ENCODE measurements at places on chromosomes 7 and 10.

GRCh38 chr7:73728551-73728950 is 9.1 kb upstream of the STX1A start:
- DNase-seq: no peak

GRCh38 chr10:6399231-6399741 is 180.8 kb downstream of the PRKCQ start:
- peak; percentile 57 for DNase-seq

DNA sequence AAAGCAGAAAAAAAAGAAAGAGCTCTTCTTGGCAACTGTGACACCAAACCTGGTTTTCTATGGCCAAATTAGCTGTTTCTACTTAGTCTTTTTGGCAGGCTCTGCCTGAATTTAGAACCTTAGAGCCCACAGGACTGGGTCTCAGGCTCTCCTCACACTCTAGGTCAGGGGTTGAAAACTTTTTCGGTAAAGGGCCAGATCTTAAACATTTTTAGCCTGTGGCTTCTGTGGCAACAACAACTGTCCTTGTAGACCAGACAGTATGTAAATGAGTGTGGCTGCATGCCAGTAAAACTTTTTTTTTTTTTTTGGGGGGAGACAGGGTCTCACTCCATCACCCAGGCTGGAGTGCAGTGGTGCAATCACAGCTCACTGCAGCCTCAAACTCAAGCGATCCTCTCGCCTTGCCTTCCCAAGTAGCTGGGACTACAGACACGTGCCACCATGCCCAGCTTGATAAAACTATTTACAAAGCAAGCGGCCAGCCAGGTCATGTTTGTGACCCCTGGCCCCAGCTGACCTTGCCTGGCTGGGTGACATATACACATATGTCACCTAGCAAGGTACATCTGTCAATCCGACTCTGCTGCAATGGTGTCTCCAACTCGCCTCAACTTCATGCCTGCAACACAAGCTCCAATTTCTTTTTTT is 17.4 kb downstream of the KPNA7 start:
- no peak for DNase-seq

GRCh38 chr10:7532723-7533498 is 122.1 kb upstream of the SFMBT2 start:
- DNase-seq: no peak

- DNase-seq: peak; percentile 21
Observed at GRCh38 chr7:157502701-157503111, 165.9 kb downstream of the DNAJB6 start.

- DNase-seq: no peak
Observed at GRCh38 chr10:88178758-88179157, 315.3 kb downstream of the PTEN start.

GRCh38 chr7:113394856-113395255 is 276.5 kb upstream of the SMIM30 start:
- peak; percentile 14 for DNase-seq

GRCh38 chr7:75663302-75663907 is 75.3 kb downstream of the HIP1 start:
- no peak for DNase-seq

GRCh38 chr10:116211682-116212081 is 61.3 kb downstream of the GFRA1 start:
- peak; percentile 99 for DNase-seq

DNA sequence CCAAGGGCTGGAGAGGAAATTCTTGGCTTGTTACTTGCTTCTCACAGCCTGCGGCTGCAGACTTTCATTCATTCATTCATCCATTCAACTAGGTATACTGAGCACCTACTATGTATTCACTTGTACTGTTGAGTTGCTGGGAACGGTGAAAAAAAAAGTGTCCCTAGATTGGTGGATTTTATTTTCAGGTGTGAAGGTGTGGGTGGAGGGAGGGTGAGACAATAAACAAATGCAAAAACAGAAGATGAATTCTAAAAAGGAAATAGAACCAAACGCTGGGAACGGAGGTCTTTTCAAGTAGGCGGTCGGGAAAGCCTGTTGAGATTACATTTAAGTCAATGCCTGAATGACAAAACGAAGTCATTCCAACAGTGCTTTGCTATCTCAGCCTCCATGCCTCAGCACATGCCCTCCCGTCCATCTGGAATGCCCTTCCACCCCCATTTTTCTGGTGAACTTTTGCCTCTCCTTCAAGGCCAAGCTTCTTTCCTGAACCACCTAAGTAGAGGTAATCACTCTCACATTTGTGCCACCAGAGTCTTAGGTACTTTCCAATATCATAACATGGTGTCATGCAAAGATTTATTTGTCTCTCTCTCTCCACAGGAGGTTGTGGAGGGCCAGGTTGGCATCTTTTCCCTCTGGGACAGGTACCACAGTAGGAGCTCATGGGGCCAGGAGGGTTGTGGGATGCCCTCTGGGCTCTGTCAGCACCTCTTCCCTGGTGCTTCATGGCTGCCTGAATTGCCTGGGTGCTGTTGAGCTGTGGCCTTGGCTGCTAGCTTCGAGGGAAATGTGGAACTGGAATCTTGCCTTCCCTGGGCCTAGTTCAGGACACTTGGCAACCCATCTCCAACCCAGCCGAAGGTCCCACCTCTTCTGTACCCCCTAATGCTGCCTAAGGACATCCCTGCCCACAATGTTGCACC is 5.5 kb downstream of the NKX2-3 start:
- DNase-seq: no peak

- DNase-seq: no peak
Observed at GRCh38 chr7:815284-816216, 16.7 kb upstream of the SUN1 start.

- DNase-seq: peak; percentile 67
Observed at GRCh38 chr7:29866490-29866930, 60.2 kb downstream of the WIPF3 start.

GRCh38 chr7:64892666-64893309 is 10.3 kb upstream of the ZNF273 start:
- no peak for DNase-seq

DNA sequence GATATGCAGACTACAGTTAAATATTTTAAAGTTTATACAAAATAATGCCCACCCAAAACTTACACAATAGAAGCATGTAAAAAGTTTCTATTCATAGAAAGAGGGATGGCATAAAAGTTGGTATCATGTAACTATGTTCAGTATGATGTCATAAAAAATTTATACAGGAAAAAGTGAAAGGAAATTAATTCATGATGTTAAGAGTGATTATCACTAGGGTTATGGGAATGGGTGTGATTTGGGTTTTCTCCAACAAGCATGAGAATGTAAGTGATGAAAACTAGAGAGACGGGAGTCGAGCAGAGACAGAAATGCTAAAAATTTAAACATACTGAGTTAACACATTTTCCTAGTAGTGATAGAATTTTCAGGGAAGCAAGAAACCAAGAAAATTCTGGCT is 52.7 kb downstream of the GDI2 start:
- DNase-seq: no peak

DNA sequence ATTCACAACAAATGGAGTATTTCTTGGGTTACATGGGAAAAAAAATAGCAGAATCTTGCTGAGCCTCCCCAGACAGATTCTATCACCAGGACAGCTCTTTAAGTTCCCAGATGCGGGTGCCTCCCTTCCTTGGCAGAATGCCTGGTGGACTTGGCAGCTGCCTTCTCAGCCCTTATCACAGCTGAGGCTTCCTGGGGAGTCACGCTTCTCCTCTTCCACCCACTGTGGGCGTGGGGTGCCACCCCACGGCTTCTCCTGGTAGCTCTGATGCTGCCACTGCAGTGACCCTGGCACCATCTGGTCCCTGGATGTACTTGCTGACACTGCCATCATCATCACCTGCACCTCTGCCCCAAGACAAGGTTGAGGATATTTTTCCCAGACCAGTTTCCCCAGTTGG is 16.2 kb upstream of the NME8 start:
- peak; percentile 6 for DNase-seq

- no peak for DNase-seq
Observed at GRCh38 chr7:69364813-69365643, 233.2 kb upstream of the AUTS2 start.

GRCh38 chr7:147443942-147444341 is 1146.6 kb upstream of the C7orf33 start:
- no peak for DNase-seq

DNA sequence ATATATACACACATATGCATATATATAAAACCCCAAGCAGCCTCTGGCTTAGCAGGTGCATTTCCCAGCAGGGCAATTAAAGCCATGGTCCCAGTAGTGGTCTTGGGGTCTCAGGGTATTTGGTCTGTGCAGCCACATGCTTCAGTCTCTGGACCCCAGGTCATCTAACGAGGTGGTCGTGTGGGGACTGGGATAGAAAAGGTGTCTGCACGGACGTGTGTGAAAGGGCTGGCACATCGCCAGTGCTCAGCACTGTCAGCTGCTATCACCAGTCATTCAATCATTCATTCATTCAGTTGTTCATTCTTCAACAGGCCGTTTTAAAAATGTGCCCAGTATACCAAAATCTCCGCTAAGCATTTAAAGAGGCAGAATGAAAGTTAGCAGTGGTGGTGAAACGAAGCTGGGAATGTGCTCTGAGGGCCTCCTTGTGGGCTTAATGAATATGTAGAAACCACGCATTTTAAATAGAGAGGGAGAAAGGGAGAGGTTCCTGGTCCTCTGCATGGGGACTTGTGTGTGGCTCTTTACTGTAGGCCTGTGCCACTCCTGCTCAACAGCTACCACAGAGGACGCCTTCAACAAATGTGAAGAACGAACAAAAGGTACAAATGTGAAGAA is 170.4 kb downstream of the EGFR start:
- no peak for DNase-seq

DNA sequence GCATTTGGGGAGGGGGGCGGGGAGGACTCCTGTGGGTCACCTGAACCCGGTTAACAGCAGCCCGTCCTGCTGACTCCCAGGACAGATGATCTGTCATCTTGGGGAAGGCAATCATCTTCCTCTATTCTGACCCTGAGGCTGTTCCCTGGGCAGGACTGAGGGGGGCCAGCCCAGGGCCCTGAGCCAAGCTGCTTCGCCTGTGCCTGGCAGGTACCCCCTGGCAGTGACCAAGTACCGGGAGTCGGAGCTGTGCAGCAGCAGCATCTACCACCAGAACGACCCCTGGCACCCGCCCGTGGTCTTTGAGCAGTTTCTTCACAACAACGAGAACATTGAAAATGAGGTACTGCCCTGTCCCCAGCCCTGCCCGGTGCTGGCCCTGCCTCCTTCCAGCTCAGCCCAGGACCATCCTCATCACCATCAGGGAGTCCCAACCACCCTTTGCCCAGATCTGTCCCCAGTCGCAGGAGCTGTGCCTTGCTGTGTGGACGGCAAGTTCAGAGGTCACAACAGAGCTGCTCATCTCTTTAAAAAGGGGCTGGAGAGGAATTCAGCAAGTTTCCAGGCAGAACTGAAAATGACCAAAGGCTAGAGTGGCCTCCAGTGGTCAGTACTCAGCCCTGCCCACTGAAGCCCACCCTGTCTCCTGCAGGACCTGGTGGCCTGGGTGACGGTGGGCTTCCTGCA is 8.1 kb downstream of the AOC1 start:
- no peak for DNase-seq

- peak; percentile 8 for DNase-seq
Observed at GRCh38 chr7:48887500-48887899, 36.8 kb upstream of the CDC14C start.

- DNase-seq: peak; percentile 90
Observed at GRCh38 chr10:99966306-99966705, 43.4 kb downstream of the DNMBP start.

- DNase-seq: no peak
Observed at GRCh38 chr10:15214237-15214636, 45.7 kb upstream of the NMT2 start.

GRCh38 chr7:157851501-157852067 is 514.8 kb downstream of the DNAJB6 start:
- DNase-seq: peak; percentile 13

DNA sequence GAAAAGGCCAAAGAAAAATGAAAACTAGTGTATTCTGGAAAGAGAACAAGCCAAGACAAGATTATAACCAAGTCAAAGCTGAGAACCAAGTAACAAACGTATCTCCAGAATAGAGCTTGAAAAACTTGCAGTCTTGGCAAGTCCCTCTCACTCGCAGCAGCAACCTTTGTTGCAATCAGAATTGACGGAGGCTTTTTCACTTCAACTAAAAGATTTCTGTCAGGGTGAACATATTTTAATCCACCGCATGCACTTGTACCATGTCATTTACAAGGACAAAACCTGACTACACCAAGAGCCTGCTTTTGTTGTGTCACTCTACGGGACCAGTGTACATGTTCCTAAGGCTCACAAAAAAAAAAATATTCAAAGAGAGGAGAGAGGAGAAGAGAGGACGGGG is 122.0 kb downstream of the CHCHD3 start:
- DNase-seq: no peak

- peak; percentile 51 for DNase-seq
Observed at GRCh38 chr10:61465901-61466632, 12.9 kb upstream of the TMEM26 start.

DNA sequence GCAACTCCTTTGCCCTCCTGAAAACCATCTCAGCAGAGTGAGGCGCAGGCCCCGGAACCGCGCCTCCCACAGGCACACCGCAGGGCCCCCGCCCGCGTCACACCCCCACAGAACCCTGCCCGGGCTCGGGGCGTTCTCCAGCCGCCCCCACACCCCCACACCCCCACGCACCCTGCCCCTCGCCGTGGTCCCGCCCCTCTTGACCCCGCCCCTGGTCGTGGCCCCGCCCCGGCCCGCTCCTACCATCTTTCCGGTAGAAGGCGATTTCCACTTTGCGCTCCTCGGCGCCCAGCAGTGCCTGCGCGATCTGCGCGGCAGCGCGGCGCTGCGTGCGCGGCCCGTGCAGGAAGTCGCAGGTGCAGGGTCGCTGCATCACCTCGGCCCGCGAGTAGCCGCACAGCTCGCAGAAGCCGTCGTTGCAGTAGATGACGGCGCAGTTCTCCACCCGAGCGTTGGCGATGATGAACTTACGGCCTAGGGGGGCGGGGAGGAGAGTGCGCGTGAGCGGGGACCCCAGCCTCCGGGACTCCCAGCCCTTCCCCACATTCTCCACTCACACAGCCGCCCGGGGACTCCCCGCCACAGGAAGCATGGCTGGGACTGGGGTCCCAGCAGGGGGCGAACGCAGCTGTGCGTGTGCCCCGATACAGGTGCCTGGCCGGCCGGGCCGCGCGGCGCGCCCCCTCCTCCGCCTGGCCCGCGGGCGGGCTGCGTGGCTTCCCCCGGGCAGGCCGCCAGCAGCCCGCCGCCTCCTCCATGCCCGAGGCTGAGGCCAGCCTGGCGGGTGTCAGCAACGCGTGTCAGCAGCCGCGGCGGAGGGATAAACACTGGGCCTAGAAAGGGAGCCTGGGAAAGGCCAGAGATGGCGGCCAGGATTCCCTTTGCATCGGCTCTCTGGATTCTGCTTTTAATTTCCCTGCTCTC is 3.4 kb downstream of the KCNH2 start:
- DNase-seq: no peak

GRCh38 chr10:90458054-90458453 is 399.8 kb downstream of the HTR7 start:
- no peak for DNase-seq
